ENCODE measurements at places on chromosomes 6 and 20.

DNA sequence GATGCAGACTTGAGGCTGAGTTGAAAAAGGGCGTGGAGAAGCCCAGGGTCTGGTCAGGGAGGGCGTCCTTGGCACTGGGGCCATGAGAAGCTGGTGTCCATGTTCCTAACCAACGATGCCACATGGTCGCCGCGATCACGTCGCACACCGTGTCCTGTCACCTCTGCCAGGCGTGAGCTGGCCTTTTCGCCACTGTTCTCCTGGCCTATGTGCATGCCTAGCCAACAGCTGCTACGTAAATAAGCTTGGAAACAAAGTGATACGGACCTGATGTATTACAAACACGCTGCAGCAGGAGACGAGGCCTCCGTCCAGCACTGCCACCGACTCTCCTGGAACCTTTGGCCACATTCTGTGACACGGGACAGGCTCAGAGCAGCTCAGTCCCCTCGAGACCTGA lies 22.0 kb upstream of the KIF25 start:
- no peak for DNase-seq

DNA sequence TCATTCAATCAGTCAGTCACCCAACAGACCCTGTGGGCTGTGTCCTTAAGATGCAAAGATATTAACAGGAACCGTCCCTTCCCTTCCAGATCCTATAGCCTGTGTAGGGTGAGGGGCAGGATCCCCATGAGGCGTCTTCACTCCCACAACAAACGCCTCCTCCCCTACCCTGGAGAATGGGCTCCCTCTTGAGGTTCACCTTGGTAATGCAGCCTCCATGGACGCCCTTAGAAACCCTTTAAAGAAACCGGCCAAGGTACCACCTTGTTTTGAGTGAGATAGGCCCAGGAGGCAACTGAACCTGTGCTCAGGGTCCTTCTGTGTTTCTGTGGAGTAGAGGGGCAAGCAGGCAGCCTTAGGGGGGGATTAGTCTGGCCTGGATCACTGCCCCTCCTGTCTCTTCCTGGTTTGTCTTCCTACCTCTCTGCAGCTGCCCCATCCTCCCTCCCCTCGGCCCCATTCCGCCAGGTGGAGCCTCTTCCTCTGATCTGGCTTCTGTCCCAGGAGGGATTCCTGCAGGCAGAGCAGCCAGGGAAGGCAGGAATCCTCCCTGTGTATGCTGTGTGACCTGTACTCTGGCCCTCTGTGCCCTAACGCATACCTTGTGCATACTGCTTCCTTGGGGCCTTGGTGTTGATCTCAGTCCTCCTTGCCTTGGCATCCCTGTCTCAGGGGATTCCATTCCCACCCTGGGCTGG lies 6.6 kb upstream of the GUCA1A start:
- peak; percentile 68 for DNase-seq

- DNase-seq = no peak
These were observed 78.8 kb upstream of the MAP7 start for GRCh38 chr6:136628996-136629395.

DNA sequence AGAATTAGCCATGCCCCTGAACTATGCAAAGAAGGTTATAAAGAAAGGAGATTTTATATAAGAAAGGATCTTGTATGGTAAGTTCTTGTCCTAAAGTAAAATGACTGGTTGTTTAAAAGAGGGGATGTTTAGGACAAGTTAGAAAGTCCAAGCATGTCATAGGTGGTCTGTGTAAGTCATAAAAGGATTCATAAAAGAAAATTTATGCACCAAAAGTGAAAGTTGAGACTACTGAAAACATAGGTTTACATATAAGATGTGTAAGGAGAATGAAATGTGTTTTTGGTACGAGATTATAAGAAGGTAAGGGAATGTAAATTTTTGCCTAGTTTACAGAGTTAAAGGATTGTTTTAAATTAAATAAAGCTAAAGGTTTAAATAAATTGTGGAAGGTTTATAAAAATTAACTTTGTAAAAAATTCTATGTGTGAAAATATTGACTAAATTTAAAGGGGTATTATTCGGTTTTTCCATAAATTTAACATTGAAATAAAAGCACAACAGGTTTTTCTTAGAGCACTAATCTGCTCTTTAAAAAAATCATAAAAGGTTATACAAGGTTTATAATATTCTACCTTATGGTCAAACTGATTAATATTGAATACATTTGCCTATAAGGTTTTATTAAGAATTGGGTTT lies 93.6 kb upstream of the UST start:
- DNase-seq = no peak

DNA sequence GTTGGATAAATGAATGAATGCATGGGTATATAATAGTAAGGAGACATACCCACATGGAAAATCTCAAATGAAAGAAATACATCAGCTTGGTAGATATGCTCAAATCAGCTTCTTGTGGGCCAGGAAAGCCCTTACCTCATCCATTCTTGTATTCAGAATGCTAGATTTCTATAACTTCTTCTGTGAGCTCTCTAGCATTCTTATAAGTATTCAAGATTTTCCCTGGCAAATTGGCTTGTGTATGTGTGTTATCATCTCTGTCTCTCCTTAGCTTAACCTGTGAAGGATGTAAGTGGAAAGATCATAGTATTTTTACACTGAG lies 100.8 kb downstream of the OR2B2 start:
- no peak for DNase-seq

DNA sequence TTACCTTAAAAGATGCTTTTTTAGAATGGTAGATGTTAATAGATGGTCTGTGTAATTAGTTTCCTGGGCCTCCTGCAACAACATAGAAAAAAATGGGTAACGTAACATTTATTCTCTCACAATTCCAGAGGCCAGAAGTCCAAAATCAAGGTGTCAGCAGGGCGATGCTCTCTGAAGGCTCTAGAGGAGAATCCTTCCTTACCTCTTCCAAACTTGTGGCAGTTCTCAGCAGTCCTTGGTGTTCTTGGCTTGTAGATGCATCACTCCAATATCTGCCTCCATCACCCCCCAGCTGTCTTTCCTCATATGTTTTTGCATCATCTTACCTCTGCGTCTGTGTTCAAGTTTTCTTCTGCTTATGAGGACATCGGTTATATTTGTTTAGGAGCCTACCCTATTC lies 107.9 kb downstream of the SCAF8 start:
- DNase-seq = no peak

DNA sequence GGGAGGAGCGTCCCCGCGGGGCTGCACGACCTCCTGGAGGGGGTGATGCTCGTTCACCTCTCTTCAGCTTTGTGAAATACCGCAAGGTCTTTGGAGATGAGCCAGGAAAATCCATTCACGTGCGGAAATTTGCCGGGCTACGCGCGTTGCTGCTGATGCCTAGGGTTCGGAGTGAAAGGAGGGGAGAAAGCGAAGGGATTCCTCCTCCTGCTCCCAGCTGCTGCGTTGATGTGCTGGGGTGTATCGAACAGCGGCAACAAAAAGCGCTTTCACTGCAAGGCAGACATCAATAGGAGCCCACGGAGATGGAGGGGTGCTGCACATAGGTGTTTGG lies 391 bp upstream of the B3GAT2 start:
- DNase-seq = no peak

GRCh38 chr20:41047975-41048305 lies 19.3 kb downstream of the TOP1 start:
- no peak for DNase-seq

DNA sequence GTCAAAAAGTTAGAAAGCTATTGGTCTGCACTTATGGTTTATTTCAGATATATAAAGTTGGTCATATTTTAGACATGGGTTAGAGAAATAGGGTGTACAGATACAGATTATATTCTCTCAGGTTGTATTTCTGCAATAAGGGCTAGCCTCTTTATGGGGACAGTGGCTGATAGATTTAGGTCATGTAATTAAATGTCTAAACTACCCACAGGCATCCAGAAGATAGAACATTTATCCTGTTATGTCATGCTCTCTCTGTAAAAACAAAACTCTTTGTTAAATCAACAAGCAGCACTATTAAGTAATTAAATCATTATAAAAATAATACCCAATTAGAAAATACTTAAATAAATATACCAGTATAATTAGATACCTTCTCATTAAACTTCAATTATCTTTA lies 612.6 kb upstream of the CITED2 start:
- no peak for DNase-seq

DNA sequence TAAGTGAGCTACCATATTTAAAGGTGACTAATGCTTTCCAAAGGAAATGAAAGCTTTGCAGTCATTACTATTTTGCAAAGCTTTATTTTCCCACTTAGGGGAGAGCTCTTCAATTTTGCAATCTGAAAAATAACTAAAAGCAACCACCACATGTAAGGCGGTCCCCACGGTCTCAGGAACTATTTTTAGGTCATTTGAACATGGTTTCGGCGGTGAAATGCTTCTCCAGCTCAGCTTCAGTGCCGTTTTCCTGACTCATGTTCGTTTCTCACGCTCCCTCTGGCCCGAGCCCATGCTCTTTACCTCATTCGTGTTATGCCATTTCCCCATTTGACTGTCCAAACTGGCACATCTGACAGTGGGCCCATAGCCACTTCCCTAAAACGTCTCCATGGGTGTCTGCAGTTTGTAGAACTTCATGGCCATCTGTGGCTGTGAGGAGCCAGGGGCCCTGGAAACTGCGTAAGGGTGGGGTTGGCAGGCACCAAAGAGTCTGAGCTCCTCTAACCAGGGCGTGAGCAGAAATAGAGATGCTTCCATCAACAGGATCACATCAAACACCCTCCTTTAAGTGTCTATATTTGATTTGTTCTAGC lies 46.5 kb downstream of the ADTRP start:
- peak; percentile 64 for DNase-seq

GRCh38 chr6:164424489-164424888 lies 884.9 kb downstream of the C6orf118 start:
- DNase-seq = no peak

DNA sequence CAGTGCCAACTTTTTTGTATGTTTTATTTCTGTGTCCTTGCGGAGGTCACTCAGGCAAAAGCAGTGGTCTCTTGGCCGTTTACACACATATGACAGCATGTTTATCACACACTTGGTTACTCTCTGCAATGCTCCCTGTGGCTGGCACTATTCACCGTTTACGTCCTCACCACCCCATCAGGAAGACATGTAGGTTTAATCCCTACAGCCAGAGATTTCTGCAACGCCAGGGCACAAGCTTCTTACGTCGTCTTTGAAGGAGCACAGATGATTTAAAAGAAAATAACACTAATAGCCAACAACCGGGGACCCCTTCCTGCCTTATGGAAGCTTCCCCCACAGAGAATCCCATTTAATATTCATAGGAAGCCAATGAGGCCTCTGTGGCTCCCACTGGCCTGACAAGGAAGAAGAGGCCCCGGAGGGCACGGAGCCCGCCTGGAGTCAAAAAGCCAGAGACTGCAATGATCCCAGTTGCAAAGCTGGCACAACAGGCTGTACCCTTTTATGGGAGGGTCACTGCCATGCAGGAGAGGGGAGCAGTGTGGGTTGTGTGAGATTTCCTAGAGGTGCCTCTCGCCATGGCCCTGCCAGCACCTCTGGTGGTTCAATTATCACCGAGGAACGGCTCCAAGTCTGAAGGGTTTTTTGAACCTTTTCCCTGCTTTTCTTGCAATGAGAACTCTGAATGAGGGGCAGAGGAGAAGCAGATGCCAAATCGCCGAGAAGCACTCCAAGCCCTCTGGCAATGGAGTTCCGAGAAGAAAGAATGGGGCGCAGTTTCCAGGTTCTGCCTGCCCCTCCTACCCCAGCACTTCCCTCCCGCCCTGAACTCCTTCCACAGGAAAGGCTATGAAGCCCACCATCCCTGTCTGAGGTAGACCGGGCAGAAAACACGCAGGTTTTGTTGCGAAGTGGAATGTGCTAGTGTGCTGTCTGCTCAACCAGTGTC lies 96.2 kb downstream of the THBS2 start:
- DNase-seq = no peak

DNA sequence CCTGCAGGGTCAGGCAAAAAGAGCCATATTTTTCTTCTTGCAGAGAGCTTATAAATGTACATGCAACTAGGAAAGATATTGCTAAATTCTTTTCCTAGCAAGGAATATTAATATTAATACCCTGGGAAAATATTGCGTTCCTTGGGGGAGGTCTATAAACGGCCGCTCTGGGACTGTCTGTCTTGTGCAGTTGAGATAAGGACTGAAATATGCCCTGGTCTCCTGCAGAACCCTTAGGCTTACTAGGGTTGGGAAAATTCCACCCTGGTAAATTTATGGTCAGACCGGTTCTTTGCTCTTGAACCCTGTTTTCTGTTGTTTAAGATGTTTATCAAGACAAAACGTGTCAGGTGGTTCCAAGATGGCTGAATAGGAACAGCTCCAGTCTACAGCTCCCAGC lies 121.3 kb upstream of the CARMIL1 start:
- DNase-seq = no peak

- no peak for DNase-seq
These were observed 70.1 kb upstream of the EMILIN3 start for GRCh38 chr20:41436679-41437078.

DNA sequence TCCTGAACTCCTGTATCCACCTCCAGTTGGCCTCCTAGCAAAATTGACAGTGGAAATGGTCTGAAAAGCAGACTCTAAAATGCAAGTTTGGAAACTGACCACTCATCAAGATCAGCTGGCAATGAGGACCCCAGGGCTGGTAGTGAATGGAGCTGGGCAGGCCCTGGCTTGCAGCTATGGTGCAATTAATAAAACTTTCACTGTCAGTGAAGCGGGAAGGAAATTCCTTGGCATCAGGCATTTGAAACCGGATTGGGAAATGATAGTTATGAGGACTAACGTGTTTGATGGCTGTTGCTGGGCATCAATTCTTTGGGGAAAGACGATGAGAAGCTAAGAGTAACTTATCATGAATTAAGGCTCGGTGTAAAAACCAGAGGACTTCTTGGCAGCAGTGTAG lies 19.1 kb downstream of the SIRPB1 start:
- no peak for DNase-seq

GRCh38 chr20:23637282-23638221 lies at the start of gene CST3:
CST3 (minus strand) TSS chr20:23637955; CDS start chr20:23637862, 93 bp downstream.
- DNase-seq = no peak

GRCh38 chr6:87171938-87172633 lies 16.7 kb downstream of the ZNF292 start:
- DNase-seq = no peak

- DNase-seq = no peak
These were observed 11.7 kb downstream of the TFEB start for GRCh38 chr6:41723530-41724227.

GRCh38 chr20:57075603-57076002 lies 190.8 kb downstream of the BMP7 start:
- DNase-seq = no peak

DNA sequence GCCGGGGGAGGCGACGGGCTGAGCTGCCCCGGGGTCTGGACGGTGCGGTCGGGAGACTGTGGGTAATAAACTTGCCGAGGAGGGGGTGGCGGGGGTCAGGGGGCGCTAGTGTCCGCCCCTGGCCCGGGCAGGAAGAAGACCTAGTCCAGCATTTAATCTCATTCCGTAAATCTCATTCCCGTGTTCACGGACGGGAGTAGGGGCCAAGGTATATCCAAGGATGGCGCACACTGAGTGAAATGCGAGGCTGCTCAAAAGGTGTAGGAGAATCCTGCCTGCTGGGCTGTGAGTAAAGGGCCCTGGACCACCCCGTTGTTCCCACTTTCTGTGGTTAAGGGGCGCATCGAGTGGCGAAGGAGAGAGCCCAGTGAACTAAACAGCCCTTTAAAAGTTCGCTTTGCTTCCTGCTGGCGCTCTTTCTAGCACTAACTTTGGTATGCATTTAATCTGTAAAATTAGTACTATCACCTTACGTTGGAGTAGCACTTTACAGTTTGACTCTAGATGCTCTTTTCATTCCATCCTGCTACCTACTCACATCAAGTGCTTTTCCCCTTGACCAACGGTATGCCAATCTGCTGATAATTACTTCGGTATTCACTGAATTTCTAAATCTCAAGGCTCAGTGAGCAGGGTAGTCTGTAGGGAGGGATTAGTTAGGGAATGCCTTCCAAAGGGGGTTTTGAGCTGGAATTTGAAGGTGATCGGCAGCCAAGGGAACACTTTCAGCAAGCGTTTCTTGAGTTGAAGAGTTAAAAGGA lies 730 bp downstream of the PARD6B start:
- DNase-seq = no peak

- no peak for DNase-seq
These were observed 9.2 kb downstream of the SCGN start for GRCh38 chr6:25661129-25661779.

Measured in activated naive CD8-positive, alpha-beta T cell treated with anti-CD3 and anti-CD28 coated beads, Interleukin-2, amount 50 U/mL, for 16 hours (primary cell).